ENCODE measurements at places on chromosomes 3 and 15.

DNA sequence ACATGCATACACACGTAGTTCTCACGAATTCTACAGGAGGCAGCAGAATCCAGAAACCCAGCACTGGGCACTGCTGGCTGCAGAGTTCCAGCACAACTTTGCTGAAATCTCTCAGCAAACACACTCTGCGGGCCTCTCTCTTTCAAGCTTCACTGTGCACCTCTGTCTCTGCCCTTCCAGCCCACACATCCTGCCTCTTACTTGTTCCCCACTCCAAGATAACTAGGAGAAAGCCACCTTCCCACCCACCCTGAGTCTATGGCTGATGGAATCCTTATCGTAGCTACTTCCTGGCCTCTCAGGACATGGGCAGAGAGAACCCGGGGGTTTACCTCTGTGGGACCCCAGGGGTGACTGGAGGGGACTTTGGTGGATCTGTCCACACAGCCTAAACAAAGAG, 11.9 kb downstream of the ANP32A start:
- no peak for DNase-seq

DNA sequence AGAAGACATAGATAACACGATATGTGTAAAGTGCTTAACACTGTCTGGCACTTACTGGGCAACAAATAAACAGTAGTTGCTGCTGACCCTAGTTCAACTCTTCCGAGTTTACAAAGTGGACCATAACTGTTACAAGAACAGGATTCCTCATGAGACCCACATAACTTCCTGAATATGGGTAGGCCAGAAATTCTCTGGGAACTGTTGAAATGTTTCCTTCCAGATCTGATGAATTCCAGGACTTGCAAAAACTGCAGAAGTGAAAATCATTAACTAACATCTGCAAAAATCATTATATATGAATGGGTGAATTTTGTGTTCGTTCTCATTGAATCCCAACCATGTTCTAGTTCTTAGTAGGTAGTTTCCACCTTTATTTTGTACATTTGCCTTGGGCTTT, 181.7 kb upstream of the MME start:
- DNase-seq: no peak

GRCh38 chr15:88016406-88016805, 240.1 kb downstream of the NTRK3 start:
- DNase-seq: no peak

DNA sequence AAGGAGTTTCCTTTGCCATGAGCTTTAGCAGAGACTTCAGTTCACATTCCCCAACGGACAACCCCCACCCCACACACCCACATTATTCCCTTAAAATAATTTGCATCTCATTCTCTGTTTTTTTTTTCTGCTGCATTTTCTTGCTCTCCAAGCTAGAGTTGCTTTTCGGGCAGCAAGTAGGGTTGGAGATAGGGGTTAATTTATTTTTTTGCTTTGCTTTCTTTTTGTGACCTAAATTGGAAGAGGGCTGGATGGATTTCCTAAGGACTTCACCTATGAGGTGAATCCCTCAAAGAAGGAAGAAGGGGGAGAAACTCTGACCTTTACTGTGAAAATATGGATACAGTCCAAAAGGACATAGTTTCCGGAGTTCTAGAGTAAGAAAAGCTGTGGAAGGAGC, 6.6 kb downstream of the SOX2 start:
- no peak for DNase-seq

GRCh38 chr15:69863446-69863845, 234.3 kb downstream of the TLE3 start:
- no peak for DNase-seq

- DNase-seq: no peak
Observed at GRCh38 chr15:86863226-86863915, 783.7 kb downstream of the AGBL1 start.

DNA sequence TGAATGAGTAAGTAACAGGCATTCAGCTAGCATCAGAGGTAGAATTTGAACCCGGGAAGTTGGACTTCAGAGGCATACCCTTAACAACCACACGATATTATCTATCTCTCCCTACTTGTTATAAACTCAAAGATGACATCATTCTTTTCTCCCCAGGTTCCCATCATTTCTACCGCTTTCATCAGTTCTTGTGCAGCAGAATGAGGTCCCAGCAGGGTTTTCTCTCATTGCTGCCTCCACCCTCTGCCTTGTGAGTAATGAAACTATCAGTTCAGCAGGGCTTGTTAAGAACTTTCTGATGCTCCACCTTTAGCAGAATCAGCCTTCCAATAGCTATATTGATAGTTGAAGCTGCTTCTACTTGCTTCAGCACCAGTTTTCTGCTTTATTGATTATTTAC, 487.5 kb upstream of the KCNMB2 start:
- DNase-seq: no peak

DNA sequence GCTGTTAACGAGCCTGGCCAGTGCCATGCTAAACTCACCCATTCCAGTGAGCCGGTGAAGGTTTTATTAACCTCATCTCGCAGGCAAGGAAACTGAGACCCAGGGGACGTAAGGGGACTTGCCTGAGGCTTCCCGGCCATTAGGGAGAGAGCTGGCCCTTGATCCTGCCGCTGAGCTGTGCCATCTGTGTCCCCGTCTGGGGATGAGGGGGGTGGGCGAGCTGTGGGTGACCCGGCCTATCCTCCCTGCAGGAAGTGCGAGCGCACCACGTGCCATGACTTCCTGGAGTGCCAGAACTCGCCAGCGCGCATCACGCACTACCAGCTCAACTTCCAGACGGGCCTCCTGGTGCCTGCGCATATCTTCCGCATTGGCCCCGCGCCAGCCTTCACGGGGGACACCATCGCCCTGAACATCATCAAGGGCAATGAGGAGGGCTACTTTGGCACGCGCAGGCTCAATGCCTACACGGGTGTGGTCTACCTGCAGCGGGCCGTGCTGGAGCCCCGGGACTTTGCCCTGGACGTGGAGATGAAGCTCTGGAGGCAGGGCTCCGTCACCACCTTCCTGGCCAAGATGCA, 88.5 kb downstream of the FBLN2 start:
- no peak for DNase-seq

GRCh38 chr3:2944628-2945027, 165.5 kb downstream of the IL5RA start:
- no peak for DNase-seq

GRCh38 chr3:134163096-134163495, 87.6 kb downstream of the RYK start:
- DNase-seq: no peak

Data from stimulated activated CD4-positive, alpha-beta T cell treated with anti-CD3 and anti-CD28 coated beads, Interleukin-2, amount 100 ng/mL, for 48 hours (primary cell).